ENCODE measurements at places on chromosomes 4 and X.
A peak's percentile ranks its signal among the peaks of the same experiment; 100 is the strongest.

DNA sequence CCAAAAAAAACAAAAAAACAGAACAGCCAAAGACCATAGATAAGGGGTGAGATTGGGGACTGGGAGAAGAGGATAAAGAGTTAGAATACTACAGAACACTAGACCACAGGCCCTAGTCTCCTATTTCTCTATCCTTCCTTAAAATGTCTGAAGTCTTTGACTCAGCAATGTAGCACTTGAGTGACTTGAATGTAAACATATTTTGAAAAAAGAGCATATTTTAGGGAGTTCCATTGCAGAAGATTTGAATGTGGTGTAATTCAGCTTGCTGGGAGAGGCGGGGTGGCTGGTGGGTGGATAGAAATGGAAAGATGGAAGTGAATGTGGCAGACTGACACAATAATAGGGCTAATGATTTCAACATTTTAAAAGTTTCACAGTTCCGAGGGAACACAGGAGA, 144.9 kb downstream of the CHIC2 start:
- DNase-seq = no peak

GRCh38 chr4:23923840-23924239, 34.0 kb upstream of the PPARGC1A start:
- no peak for DNase-seq

- no peak for DNase-seq
Observed at GRCh38 chr4:52889354-52889753, 27.2 kb downstream of the RASL11B start.

DNA sequence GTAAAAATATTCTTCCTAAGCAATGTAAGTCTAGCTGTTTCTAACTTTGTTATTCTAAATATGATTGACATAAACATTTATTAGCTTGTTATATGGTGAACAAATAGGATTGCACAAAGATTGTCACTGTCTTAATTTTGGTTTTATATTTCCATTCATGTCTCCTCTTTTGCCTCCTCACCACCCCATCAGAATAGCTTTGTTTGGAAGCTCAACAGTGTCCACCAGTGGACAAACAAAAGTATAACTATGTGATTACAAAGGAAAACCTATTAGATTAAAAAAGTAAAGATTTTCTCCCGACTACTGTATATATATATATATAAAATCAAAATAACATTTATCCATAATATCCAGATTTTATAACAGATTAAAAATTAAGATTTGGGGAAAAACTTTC, 468.2 kb downstream of the ZIC3 start:
- peak; percentile 13 for DNase-seq

GRCh38 chrX:74420196-74421035, 877 bp upstream of the SLC16A2 start:
- no peak for DNase-seq

DNA sequence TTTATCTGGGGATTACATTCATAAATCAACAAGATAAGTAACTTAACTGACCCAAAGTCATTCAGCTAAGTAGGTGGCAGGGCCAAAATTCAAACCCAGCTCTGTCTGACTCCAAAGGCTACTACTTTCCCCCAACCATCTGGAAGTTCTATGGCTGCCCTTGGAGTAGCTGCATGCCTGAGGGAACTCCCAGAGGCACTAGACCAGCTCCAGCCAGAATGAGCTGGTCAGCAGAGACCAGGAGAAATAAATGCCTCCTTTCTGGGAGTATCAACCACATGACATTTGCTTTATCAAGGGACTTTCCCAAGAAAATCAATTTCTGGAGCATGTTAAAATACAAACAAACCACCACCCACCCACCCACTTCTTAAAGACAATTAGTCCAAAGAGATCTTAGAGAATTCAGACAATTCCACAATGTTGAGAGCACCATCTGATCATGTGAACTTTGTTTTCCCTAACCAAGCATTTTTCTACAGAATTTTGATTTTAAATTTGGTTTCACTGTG, 180.5 kb downstream of the EFHC2 start:
- no peak for DNase-seq

DNA sequence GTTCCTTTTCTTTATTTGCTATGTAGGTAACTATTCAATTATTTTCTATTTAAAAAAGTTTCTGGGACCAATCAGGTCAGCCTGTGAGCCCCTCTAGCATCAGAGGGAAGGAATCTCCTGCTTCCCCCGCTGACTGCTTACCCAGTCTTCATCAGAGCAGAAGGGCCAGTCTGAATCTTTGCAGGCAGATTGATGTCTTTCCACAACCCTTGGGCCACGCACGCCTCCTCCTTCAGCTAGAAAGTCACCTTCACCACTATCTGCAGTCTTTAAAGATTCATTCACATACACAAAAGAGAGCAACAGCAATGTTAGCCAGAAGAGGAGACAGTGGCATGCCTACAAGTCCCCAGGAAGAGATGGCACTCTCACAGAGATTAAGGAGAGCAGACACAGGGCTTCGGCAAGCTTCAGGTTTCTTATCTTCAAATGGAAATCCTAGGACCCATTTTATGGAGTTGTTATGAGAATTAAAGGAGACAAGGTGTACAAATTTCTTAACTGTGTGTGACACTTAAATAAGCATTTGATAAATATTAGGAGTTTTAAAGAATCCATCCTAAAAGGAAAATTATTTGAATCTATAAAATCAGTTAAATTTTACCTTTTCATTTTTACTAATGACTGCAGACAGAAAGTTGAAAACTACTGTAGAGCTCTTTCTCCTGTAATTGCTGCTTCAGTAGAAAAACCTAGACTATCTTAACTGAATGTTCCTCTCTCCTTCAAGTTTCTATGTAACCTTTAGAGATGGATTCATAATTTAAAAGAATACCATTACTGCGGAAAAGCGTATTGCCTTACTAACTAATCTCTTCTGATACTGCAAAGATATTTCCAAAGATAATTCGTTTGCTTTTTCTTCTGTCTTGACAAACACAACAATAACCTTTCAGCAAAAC, 995 bp downstream of the FGA start:
- no peak for DNase-seq

DNA sequence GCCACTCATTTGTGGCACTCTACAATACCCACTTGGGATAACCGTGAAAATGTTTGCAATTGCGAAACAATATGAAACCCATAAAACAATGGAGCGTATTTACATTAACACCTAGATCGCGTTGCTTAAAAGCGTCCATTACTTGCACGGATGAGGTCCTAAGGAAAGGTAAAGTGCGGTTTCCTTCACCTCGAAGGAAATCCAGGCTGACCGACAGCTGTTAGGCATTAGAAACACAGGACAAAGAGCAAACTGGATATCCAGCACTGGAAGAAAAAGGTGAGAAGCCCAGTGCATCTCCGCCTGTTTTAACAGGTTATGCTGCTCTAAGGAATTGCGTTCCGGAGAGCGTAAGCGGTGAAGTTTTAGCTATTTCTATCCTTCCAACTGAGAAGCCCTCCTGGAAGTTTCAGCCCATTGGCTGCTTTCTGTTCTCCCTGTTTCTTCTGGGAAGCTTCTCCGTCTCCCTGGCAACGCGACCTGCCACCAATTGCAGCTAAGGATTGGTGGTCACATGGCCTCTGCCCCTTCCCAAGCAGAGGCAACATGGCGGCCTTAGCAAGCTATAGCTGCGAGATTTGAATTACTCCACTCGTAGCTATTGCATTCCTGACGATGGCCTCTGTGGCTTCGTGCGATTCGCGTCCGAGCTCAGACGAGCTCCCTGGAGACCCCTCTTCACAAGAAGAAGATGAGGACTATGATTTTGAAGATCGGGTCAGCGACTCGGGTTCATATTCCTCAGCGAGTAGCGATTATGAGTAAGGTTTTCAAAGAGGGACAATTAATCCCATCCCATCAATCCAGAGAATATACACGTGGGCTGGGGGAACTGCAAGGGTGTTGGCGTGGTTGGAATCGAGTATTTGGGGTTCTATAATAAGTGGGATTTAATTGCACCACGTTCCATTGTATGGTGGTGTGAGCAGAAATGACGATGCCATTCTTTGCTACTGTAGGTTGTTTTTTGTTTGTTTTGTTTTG, at the start of gene INTU:
INTU (plus strand) TSS at position 538 of the 984 bp plus-strand sequence; CDS start at position 616, 78 bp downstream.
- peak; percentile 69 for DNase-seq

DNA sequence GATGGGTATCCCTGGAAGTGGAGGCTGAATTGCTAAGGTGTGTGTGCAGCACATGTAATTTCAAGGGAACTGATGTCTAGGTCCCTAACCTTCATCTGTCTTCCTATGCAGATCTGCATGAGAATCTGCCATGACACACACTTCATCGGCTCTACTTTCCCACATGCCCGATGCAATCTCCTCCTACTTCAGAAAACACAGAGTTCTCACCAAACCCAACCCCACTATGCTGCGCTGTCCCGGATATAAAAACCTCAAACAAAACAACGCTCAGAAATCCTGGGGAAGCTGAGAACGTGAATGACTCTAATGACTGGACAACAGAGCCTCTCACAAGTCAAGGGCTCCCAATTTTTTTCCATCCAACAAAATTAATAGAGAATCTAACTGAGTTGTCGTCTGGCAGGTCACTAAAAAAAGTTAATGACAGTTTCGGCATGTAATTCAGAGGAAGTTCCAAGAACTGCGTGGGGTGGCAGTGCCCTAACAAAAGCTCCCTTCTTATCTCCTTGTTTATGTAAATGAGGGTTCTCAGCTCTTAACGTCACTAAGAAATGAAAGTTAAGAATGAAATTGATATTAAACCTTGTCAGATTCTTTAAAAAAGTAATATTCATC, 39.0 kb downstream of the STX18 start:
- no peak for DNase-seq

GRCh38 chrX:31070057-31070468, 1.8 kb downstream of the FTHL17 start:
- no peak for DNase-seq

- DNase-seq = no peak
Observed at GRCh38 chrX:55640854-55641253, 17.7 kb downstream of the FOXR2 start.

- no peak for DNase-seq
Observed at GRCh38 chr4:34039766-34040165, 2204.5 kb downstream of the ARAP2 start.

- DNase-seq = no peak
Observed at GRCh38 chr4:180525523-180526077, 1717.6 kb upstream of the TENM3 start.

GRCh38 chr4:145602129-145602760, 16.9 kb upstream of the MMAA start:
- DNase-seq = no peak

DNA sequence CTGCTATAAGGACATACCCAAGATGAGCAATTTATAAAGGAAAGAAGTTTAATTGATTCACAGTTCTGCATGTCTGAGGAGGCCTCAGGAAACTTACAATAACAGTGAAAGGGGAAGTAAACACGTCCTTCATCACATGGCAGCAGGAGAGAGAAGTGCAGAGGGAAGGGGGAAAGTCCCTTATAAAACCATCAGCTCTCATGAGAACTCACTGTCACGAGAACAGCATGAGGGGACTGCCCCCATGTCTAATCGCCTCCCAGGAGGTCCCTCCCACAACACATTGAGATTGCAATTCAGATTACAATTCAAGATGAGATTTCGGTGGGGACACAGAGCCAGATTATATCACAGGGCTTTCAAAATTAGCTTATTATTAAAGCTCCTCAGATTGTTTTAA, 209.5 kb upstream of the PPP3CA start:
- no peak for DNase-seq

GRCh38 chrX:12817528-12817927, 26.3 kb downstream of the PRPS2 start:
- no peak for DNase-seq

DNA sequence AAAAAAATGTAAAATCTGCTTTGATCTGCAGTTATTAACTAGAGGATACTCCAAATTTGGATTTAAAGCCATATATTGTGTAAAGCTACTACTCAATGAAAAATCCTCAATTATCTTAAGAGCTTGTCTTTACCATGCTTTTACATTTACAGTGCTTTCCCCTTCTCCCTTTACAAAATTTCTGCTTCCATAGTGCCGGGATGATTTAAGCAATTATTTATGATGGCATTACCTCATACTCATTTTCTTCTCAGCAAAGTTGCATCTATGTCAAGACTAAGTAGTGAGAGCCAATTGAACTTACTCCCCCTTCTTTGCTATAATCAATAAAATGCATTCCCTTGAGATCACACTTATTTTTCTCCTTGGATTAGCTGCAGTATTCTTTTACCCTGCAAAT, 505.4 kb upstream of the AGA start:
- no peak for DNase-seq

DNA sequence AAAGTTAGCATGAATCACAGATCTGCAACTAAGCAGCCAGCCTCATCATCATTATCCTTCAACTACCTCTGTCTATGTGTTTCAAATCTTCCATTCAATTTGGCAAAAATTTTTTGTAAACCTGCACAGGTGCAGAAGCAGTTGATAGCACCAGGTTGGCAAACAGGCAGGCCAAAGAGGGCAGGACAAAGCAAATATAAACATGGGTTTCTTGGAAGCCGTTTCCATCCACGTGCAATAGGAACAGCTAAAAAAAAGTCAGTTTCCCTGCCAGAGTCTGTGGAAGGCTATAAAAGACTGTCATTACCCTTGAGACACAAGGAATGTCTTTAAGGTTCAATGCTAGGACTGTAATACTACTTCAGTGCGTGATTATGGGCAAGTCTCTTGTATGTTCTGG, 253.2 kb downstream of the PDHA2 start:
- DNase-seq = no peak

GRCh38 chr4:103046416-103047290, 27.1 kb upstream of the SLC9B1 start:
- DNase-seq = no peak

- no peak for DNase-seq
Observed at GRCh38 chr4:15352524-15352923, 75.3 kb upstream of the C1QTNF7 start.
